Right lung (tissue), 10 donors: ENCODE measurements at places on chromosomes 2 and 18. TPM values are rescaled to one million over a fixed set of nuclear protein-coding genes. Genes with fewer than 3 reads are reported as not detected.

MALL gene
- polyA plus RNA-seq = 52.6 TPM

- DNase-seq = no peak
Observed at GRCh38 chr2:177930916-177931315, 141.7 kb downstream of the PDE11A start.

GRCh38 chr2:221791844-221792243, 219.7 kb upstream of the EPHA4 start:
- no peak for DNase-seq

DNA sequence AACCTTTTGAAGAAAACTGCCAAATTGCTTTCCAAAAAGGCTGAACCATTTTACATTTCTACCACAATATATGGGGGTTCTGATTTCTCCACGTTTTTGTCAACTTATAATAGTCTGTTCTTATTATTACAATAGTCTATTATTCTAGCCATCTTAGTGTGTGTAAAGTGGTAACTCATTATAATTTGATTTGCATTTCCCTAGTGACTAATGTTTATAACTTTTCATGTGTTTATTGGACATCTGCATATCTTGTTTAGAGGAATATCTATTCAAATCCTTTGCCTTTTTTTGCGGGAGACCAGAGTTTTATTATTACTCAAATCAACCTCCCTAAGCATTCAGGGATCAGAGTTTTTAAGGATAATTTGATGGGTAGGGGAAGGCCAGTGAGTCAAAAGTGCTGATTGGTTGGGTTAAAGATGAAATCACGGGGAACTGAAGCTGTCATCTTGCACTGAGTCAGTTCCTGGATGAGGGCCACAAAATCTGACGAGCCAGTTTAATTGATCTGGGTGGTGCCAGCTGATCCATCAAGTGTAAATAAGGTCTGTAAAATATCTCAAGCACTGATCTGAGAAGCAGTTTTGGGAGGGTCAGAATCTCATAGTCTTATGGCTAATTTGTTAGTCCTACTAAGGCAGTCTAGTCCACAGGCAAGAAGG, 303.4 kb upstream of the NCKAP5 start:
- DNase-seq = no peak

- DNase-seq = no peak
Observed at GRCh38 chr2:96397756-96398530, 62.4 kb downstream of the NCAPH start.
